SJCRH30 (cell line): ENCODE measurements at places on chromosomes 5 and 9. TPM values are rescaled to one million over a fixed set of nuclear protein-coding genes. Genes with fewer than 3 reads are reported as not detected.

Gene CLIC3
- total RNA-seq, result 0.28 and 0.55 TPM in 2 replicates

Gene IFNB1
- not detected in 2 replicates for total RNA-seq

Gene WDR31
- total RNA-seq, result 0.77 and 0.79 TPM in 2 replicates

Gene ENTPD8
- not detected in 2 replicates for total RNA-seq

Gene PCDHGA9
- total RNA-seq, result 1.8 and 2.3 TPM in 2 replicates

Gene CCDC127
- 2.4 and 2.5 TPM in 2 replicates for total RNA-seq

Gene QRFP
- not detected in 2 replicates for total RNA-seq

Gene MARCOL
- total RNA-seq, result not detected in 2 replicates

- DNase-seq, result no peak
Measured at GRCh38 chr5:134948911-134949310, 18.8 kb upstream of the CATSPER3 start.

DNA sequence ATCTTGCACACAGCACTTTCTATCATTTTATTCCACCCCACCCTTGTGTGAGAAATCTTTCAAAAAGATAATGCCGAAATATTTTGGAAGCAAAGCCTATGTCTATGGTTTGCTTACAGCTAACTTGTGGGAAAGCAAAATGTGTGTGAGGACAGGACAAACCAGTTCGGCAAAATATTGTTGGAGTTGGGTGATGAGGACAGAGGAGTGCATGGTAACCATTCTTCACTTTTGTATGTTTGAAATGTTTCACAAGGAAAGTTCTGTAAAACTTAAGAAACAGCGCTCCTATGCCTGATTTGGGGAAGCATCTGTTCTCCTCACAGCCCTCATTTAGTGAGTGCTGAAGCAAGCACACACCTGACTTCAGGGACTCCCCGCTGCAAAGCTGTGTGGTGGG, 62.0 kb upstream of the RNF130 start:
- DNase-seq, result no peak

DNA sequence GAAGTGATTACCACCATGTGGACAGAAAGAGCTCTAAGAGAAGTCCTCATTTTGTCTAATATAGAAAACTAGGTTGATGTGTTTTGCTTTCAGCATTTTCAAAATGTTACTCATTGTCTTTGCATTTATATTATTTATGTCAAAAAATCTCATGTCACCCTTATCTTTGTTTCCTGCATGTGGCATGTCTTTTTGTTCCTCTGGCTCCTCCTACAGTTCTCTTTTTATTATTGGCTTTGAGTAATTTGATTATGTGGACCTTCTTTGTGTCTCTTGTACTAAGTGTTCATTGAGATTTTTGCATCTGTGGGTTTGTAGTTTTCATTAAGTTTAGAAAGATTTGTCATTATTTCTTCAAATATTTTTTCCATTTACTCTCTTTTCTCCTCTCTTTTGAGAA, 58.8 kb downstream of the GNG10 start:
- no peak for DNase-seq

DNA sequence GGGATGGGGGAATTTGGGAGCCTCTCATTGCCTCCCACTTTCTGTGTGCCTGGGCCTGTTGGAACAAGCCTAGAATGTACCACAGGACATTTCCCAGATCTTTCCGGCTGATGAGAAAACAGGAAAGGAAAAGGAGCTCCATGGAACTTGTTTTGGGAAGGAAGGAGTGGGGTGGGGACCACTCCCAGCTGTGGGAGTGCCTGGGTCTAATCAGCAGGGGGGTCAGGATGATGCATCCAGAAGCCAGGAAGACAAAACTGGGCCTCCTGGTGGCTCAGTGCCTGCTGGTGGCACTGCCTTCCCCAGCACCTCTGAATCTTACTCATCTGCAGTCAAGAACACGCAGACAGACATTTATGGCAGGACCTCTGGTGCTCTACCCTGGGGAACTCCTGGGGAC, 2.8 kb downstream of the SMIM33 start:
- peak; percentile 53 for DNase-seq

GRCh38 chr5:174775081-174775480, 50.7 kb downstream of the MSX2 start:
- DNase-seq, result no peak

- no peak for DNase-seq
Measured at GRCh38 chr5:146079695-146080373, 25.5 kb downstream of the PLAC8L1 start.

GRCh38 chr5:123142206-123142915, 53.3 kb downstream of the PRDM6 start:
- no peak for DNase-seq

- DNase-seq, result no peak
Measured at GRCh38 chr5:161409471-161409870, 137.1 kb downstream of the GABRB2 start.

DNA sequence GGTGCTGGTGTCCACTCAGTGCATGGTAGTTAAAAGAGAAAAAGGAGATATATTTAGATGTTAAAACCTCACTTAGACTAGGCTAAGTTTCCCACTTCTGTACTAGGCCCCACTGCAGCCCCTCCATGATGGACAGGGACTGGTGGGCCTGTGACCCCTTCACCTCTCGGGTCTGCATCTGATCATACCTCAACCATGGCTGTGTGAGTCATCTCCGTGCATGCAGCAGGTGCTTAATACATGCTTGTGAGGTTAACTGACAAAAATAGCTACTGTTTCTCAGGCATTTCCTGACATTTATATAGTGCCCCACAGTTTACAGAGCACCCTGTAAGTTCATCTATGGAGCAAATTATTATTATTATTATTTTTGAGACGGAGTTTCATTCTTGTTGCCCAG, 8.4 kb upstream of the URM1 start:
- peak; percentile 70 for DNase-seq

GRCh38 chr5:360257-361027, 38.9 kb downstream of the AHRR start:
- no peak for DNase-seq

DNA sequence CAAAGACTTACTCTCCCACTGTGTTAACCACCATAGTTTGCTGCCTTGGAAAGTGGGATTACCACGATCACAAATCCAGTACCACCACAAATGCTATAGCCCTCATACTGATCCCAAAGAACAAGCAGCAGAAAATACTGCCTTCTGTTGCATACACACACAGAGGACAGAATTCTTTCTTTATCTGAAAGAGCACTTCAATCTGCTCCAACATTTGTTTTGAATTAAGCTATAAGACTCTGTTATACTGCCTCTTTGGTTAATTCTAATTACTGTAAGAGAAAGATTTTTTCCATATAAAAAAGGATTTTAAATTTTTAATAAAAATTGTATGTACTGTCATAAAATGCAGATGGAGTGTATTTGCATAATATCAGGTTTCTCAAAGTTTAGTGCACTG, 69.8 kb downstream of the YIPF5 start:
- no peak for DNase-seq

GRCh38 chr5:171592736-171593135, 173.3 kb downstream of the FGF18 start:
- no peak for DNase-seq

- no peak for DNase-seq
Measured at GRCh38 chr5:96151891-96152290, 190.2 kb upstream of the ELL2 start.

GRCh38 chr9:130409246-130409645, 35.5 kb upstream of the ASS1 start:
- DNase-seq, result no peak

- DNase-seq, result no peak
Measured at GRCh38 chr5:121870489-121870888, 18.8 kb downstream of the FTMT start.

GRCh38 chr9:87959916-87960581, 14.3 kb downstream of the CDK20 start:
- no peak for DNase-seq

GRCh38 chr9:127034691-127035090, 87.7 kb downstream of the ANGPTL2 start:
- DNase-seq, result no peak

- DNase-seq, result no peak
Measured at GRCh38 chr9:131650254-131650653, 89.6 kb downstream of the RAPGEF1 start.

DNA sequence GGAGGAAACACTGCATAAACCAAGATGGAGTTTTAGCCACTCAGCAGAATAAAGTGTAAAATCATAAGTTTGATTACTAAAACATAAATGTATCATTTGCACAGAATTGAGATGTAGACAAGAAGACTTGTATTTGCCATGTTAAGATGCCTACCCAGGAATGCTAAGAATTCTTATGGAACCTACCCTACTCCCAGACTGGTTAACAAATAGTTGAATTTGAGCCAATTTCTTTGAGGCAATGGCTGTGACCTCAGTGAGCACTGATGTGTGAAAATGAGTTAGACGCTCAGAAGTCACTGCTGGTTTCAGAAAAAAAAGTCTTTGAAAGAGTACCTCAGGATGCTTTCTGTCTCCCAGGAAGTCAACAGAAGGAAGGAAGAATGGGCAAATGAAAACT, 95.6 kb downstream of the ESM1 start:
- DNase-seq, result no peak

DNA sequence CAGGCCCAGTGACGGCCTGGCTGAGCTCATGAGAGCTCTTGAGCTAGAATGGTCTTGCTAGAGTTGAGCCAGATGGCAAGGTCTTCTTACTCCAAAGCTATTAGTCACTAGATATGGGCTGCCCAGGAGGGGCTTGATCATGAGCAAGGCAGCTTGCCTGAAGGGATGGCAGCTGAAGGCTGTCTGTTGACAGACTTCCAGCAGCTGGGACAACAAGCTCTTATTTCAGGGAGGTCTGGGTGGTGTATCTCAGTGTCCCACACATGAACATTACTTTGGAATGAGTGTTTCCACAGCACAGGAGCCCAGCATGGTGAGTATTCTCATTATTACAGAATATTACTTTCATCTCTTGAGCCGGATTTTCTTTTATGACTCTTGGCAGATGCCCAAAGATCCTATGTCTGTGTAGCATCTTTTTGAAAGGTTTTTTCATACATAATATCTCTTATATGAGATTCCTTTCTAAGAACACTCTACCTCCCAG, 414.1 kb downstream of the ARHGEF28 start:
- peak; percentile 99 for DNase-seq

GRCh38 chr9:120183615-120184014, 396.4 kb downstream of the CDK5RAP2 start:
- no peak for DNase-seq

DNA sequence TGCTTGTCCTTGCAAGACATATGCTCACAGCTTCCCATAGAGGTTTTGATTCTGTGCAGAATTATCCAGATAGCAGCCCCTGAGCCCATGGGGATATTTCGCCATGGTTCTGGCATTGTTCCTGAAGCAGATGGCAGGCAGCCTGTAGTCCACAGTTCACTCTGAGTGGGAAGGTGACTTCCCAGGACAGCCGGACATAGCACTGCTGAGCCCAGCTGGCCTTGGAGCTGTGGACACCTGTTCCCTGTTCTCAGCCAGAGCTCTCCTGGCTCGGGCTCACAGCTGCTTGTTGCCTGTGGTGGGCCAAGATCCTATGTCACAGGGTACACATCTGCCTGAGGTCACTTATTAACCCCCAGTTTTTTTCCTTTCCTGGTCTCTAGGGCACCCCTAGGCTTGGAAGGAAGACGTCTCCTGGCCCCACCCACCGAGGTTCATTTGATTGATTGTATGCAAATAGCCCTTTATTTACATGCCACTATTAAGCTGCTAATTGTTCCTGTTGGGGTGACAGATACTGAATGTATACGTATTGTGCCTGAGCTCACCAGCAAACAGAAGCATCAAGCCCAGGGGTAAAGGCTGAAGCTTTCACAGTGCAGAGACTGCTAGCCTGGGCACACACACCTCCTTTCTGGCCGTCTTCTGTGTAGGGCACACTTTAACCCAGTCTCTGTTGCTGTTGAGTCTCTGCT, 96.6 kb upstream of the DMRT1 start:
- peak; percentile 93 for DNase-seq

GRCh38 chr9:86700629-86701028, 246.7 kb downstream of the GAS1 start:
- peak; percentile 88 for DNase-seq

GRCh38 chr5:101136454-101136853, 233.4 kb upstream of the ST8SIA4 start:
- no peak for DNase-seq

DNA sequence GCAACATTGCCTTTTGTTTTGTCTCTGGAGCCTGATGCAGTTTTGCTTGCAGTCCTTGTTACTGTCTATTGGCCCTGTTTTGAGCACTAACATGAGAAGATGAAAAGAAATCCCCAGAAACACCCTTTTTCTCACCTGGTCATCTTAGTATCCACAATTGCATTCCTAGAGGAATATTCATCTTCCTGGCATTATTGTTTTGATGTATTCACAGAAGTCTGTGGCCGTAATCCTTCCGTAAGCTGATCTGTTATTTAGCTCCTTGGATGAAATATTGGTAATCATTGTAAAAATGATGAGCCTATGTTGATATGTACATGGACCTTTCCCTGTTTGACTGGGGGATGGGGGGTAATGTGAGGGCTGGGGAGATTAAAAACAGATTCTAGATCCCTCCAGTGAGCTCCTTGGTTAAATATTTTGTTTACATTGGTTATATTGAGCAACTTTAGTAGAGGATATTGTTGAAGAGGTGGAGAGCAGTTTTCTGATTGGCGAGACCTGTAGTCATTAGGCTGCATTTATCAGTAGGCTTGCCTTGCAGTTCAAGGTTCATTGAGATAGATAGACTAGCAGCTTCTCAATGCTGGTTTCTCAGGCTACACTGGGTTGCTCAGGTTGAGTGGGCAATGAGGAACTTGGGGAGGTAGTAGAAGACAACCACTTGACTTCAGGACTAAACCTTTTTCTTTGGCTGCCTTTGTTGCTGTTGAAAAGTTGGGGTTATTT, 117.5 kb downstream of the MACIR start:
- no peak for DNase-seq

DNA sequence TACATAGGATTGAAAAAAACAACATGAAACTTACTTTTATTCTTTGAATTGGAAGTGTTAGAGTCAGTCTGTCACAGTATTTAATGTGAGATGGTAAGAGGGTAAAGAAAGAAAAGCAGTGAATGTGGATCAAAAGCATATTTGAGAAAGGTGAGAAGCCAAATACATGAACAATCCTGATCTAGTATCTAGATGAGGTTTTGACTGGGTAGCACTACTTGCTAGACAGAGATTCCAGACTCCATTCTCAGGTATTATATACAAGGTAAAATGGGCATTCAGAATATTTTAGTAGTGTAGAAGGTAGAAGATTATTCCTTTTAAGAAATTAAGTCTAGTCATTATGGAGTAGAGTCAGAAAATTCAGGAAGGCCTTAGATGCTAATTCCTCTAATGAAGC, 62.2 kb downstream of the SLC38A9 start:
- no peak for DNase-seq

GRCh38 chr9:112094948-112095681, 80.0 kb downstream of the SUSD1 start:
- DNase-seq, result no peak

- no peak for DNase-seq
Measured at GRCh38 chr5:117888688-117889087, 1099.7 kb downstream of the DTWD2 start.
